ENCODE measurements at places on chromosomes 2 and 18.

DNA sequence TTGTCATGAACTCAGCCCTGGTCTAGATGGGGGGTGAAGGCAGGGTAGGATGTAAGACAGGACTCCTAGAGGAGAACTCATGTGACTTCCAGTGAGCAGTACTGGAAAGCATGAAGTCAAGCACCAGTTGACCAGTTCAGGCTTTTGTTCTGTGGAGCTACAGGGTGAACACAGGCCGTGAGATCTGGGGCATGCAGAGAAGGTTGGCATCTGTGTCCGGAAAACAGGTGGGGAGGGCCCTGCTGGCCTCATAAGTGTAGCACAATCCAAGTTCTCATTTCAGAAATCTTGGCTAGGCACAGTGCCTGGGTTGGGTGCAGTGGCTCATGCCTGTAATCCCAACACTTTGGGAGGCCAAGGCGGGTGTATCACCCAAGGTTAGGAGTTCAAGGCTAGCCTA is 50.9 kb upstream of the SPATS2L start:
- DNase-seq, result no peak

DNA sequence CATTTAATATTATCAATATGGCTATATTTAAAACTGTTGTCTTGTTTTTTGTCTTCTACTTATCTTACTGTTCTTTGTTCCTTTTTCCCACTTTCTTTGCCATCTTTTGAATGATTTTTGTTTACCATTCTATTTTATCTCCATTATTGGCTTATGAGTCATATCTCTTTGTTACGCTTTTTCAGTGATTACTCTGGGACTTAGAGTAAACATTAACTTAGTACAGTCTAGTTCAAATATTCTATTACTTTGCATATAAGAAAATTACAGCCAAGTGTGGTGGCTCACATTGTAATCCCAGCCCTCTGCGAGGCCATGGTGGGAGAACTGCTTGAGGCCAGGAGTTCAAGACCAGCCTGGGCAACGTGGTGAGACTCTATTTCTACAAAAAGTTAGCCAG is 26.1 kb downstream of the ADCY3 start:
- no peak for DNase-seq

GRCh38 chr18:61803393-61803792 is 89.4 kb downstream of the RNF152 start:
- no peak for DNase-seq

- DNase-seq, result no peak
Measured at GRCh38 chr2:173290046-173290445, 64.6 kb upstream of the CDCA7 start.

GRCh38 chr18:54684784-54685183 is 93.7 kb downstream of the DYNAP start:
- DNase-seq, result no peak

DNA sequence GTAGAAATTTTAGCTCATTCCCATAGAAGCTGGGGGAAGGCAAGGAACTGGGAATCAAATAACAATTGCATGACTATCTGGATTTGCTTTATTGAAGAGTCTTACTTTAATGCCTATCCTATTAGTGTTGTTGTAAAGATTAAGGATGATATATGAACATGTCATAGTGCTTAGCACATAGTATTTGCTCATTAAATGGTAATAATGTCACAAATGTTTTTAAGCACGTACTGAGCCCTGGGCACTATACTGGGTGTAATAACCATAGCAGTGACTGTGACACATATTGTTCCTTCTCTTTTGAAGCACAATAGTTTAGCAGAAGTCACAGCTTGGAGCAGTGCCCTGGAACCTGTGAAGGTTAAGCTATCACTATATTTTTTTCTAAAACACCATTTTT is 47.2 kb upstream of the DTNB start:
- DNase-seq, result no peak

DNA sequence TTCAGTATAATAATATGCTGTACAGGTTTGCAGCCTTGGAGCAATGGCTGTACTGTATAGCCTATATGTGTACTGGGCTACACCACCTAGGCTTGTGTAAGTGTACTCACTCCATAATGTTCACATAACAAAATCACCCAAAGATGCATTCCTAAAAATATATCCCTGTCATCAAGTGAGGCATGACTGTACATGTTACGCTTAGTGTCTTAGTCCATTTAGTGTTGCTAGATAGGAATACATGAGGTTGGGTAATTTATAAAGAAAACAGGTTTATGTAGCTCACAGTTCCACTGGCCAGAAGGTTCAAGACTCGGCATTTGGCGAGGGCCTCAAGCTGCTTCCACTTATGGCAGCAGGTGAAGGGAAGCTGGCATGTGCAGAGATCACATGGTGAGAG is 31.4 kb downstream of the RNF152 start:
- no peak for DNase-seq

DNA sequence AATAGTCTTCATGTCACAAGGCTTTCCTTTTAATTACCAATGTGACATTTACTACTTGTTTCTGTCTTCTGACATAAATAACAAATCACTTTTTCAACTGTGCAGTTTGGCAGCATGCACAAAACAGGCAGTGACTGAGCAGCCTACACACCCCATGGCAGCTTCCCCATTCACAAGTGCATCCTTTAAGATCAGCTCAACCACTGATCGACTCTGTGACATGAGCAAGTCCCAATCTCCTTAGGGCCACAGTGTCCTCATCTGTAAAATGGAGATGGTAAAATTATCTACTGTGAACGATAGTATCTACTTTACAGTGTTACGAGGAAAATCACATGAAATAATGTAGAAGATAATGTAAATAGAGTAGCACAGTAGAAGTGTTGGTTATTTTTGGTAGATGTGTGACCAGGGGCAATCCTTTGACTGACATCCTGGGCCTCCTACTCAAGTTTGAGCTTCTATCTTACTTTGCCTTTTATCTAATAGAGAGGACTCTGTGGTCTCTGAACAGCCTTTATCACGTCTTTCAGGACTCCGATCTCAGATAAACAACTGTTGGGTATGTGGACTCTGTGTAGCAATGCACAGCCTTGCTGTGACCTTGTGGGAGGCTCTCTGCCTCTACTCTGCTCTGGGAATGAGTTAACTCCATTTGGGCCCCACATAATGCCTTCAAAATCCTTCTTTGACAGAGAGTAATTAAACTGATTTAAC is 120.6 kb downstream of the PIGN start:
- no peak for DNase-seq

DNA sequence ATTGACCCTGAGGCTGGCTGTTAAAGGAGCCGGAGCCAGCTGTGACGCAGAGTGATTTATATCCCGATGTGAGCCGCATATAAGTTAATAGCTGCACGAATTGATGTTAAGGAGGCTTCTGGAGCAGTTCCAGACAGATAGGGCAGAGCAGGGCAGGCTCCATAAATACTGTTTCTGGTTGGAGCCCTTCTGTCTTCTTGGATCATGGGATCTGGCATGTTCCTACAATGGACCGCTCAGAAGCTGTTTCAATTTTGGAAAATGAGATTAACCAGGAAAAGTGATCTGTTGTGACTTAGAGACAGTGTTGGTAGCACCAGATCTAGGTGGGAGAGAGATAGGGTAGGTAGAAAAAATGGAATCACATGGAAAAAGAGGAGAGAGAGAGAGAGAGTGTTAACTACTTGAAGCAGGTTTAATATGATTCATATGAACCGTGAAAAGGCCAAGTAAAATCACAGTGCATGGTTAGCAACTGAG is 4.8 kb upstream of the IGFBP5 start:
- DNase-seq, result no peak

DNA sequence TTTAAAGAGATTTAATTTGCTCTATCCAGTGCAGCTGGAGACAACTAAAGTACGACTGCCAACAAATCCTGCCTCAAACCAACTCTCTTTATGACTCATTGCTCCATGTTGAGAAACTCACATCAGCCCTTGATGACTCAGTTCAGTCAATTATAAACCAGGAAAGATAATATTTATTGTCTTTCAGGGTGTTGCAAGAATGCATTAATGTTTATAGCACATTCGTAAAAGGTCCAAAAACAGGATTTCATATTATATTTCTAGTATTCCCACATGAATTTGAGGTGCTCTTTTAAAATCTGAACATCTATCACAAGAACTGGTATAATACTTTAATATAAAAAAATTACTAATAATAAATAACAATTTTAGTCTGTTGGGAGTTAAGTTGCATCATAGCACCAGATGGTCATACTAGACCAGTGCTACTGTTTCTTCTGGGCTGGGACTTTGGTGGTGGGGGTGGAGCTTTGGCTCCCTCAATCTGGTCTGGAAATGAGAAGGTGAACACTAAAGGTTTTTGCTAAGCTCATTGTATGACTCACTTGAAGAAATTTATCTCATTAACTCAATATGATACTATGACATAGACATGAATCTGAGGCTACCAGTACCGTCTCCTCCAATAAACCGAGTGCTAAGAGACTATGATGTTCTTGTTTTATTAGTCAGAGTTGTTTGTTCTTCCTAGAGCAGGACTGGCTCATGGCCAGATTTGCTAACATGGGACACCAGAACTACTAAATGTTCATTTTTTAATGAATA is 26.6 kb upstream of the MAP3K20 start:
- no peak for DNase-seq

- DNase-seq, result no peak
Measured at GRCh38 chr2:158025255-158025996, 76.2 kb upstream of the UPP2 start.

Measured in activated CD8-positive, alpha-beta memory T cell treated with anti-CD3 and anti-CD28 coated beads for 1 hour (primary cell).